Stimulated activated CD4-positive, alpha-beta T cell treated with anti-CD3 and anti-CD28 coated beads, Interleukin-2, amount 100 ng/mL, for 4 hours (primary cell): ENCODE measurements at places on chromosomes 5 and 9.

DNA sequence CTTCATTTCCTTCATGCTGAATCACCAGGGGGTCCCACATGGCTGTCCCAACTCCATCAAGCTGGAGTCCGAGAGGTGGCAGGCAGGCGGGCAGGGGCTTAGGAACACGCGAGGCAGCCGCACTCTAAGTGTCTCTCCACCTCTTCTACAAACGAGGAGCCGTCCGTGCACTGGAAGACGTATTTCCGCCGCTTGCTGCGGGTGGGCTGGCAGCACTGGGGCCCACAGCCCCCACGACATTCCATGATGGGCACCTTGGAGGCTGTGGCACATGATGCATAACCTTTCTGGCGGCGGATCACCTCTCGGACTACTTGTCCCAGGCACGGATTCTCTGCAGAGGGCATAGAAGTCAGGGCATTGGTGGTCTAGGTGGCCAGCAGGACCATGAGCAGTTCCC, 87.2 kb upstream of the PANK3 start:
- no peak for DNase-seq

DNA sequence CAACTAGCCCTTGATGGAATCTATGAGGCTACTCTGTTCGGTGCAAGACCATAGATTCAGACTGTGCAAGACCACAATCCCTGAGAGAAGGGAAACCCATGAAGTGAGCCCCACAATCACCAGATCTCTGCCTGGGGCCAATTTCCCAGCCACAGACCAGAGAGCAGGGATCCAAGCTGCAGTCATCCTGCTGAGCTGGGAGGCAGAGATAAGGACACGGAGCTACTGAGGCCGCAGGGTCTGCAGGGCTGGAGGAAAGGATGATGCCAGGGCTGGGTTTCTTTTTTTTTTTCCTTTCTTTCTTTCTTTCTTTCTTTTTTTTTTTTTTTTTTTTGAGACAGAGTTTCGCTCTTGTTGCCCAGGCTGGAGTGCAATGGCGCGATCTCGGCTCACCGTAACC, 47.7 kb upstream of the FUBP3 start:
- DNase-seq, result no peak

DNA sequence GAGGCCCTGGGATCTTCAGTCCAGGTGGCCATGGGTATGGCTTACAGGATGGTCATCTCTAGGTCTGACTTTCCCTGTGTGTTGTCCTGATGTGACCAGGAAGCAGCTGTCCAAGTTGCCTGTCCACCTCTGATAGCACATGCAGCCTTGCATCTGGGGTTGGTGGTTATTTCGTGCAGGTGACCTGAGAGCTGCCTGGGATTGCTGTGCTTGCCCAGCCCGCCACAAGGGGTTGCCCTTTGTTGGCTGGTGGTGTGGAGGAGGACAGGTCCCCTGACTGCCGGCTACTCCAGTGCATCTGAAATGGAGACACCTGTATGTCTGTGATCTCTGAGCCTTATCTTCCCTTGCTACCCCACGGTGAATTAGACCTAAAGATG, 212.6 kb downstream of the ARHGAP26 start:
- no peak for DNase-seq

GRCh38 chr9:96109680-96110351, 192.2 kb downstream of the HSD17B3 start:
- no peak for DNase-seq

GRCh38 chr9:77595426-77596095, 52.6 kb downstream of the GNA14 start:
- no peak for DNase-seq

DNA sequence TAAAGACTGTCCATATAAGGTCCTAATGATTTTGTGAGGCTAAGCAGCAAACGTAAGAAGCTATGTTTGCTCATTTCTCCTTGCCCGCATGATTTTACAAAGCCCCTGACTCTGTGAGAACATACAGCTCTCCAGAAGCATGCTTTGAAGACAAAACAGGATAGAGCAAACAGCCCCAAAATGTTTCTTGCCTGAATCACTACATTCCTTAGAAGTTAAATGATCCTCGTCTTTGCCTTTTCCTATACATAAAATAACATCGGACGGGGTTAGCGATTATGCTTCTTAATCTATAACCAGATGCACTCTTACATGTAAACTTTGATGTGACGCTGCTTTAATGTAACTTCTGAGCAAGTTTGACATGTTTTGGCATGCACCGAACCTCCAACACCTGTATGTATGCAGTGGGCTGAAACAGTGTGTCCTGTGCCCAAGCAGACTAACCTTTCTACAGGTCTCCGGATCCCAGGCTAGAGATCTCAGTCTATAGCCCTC, 353.7 kb downstream of the CETN3 start:
- no peak for DNase-seq

DNA sequence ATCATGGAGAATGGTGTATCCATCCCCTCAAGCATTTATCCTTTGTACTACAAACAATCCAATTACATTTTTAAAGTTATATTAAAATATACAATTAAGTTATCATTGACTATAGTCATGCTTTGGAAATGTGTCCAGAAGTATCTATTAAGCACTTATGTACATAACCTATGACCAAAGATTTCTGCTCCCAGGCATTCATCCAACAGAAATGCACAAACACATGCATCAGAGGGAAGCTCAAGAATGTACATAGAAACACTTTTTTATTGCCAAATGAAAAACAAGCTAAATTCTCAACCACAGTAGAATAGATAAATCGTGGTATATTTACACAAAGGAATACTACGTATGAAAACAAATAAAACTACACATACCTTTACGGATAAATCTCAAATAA, 700.5 kb upstream of the ZNF608 start:
- DNase-seq, result no peak

- DNase-seq, result no peak
Measured at GRCh38 chr5:80308526-80308925, 11.3 kb upstream of the SPZ1 start.

DNA sequence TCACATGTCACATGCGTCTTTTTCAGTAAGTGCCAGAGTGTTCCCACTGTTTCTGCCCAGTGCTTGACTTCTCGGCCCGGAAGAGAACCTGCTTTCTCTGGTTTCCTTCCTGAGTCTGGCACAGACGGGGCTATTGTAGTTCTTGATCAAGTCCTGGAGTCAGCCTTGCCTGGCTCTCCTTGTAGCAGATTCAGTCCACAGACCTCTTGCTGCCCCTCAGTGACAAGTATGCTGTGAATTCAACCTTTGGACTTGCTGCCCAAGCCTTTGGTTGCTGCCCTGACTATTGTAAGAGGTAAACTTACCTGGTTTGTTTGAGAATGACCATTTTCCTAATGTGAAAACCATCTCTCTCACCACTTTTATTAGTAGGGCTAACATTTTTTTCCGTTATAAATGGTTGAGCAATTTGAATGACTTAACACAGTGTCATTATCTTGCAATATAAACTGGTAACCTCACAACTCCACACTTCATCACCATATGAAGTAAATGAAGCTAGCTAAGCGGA, 24.7 kb downstream of the ZBTB34 start:
- DNase-seq, result no peak

DNA sequence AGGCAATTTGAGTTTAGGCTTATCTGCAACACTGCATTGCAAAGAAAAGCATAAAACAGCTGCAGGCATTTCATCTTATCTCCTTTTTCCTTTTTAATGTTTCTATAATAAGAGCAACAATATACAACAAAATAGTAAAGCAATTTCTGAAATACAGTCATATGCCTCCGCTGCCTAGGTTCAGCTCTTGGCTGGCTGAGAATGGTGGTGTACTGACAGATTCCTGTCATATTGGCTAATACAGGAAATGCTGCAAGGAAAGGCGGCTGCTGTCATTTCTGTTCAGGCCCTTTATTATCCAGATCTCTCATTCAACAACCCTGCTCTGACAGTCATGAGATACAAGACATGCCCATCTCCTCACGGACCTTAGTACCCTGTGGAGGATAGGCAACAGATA, 677.0 kb downstream of the TAF11L14 start:
- DNase-seq, result no peak

GRCh38 chr9:74006935-74007334, 490.2 kb upstream of the RORB start:
- no peak for DNase-seq

GRCh38 chr9:113373676-113374392, 3.0 kb downstream of the HDHD3 start:
- no peak for DNase-seq
